ENCODE measurements at places on chromosomes 12 and 14.

- DNase-seq, result no peak
Measured at GRCh38 chr12:116024769-116025168, 252.7 kb downstream of the MED13L start.

DNA sequence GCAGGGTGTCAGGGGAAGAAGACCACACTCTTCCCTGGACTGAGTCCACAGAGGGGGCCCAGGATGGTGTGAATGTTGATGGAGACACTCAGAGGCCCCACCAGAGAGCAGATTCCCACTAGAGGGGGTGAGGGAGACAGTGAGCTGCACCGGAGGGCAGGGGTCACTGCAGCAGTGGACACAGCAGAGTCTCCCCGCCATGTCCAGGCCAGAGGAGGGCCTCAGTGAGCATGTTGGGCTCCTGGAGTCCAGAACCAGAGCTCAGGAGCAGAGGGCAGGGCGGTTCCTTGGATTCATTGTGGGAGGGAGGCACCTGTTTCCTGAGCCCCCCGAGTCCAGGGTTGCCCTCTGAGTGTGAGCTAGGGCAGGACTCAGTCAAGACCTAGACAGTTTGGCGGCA is 1.8 kb upstream of the KRT82 start:
- DNase-seq, result no peak

DNA sequence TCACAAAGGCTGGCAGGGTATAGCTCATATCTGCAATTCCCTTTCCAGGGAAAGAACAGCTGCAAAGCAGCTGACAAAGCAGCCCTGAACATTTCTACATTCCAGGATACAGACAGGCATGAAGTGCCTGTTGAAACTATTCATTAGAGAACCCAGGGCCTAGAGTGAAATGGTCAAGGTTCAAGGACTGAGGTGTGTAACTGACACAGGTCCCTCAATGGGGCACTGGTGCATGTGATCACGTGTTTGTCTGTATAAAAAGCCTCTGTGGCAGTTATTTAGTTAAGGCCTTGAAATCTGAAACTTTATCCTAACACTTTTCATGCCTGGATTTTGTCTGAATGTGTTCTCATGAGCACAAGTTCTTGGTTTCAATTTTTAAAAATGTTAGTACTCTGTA is 47.1 kb downstream of the GIT2 start:
- DNase-seq, result no peak

DNA sequence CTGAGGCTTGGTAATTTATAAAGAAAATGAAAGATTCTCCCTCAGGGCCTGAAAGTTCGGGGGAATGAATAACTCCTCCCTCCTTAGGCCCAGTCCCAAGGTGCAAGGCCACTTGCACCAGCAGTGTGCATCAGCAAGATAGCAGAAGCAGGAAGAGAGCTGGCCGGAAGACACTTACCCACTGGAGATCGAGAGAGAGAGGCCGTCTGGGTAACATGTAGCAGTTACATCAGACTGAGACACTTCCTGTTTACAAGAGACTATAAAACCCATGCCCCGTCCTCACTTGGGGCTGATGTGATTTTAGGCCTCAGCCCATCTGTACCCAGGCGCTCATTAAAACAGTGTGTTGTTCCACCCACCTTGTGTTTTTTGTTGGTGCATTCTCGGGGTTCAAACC is 85.2 kb downstream of the TMTC3 start:
- DNase-seq, result no peak

- DNase-seq, result no peak
Measured at GRCh38 chr14:74979029-74979428, 23.6 kb upstream of the PGF start.

- no peak for DNase-seq
Measured at GRCh38 chr12:56028511-56029165, 7.8 kb downstream of the IKZF4 start.

DNA sequence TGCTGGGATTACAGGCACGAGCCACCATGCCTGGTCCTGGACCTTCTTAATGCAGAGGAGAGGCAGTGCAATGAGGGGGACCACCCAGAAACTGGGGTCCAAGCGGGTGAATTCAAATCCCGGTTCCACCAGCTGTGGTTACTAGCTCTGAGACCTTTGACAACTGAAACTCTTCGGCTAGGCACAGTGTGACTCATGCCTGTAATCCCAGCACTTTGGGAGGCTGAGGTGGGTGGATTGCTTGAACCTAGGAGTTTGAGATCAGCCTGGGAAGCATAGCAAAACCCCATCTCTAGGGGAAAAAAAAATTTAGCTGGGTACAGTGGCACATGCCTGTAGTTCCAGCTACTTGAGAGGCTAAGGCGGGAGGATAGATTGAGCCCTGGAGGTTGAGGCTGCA is 5.0 kb upstream of the CD4 start:
- no peak for DNase-seq

- no peak for DNase-seq
Measured at GRCh38 chr14:51582437-51582836, 69.3 kb upstream of the FRMD6 start.

- DNase-seq, result no peak
Measured at GRCh38 chr14:70029296-70030132, 150.3 kb downstream of the SMOC1 start.

GRCh38 chr12:15520844-15521243 is 198.5 kb downstream of the PTPRO start:
- no peak for DNase-seq

DNA sequence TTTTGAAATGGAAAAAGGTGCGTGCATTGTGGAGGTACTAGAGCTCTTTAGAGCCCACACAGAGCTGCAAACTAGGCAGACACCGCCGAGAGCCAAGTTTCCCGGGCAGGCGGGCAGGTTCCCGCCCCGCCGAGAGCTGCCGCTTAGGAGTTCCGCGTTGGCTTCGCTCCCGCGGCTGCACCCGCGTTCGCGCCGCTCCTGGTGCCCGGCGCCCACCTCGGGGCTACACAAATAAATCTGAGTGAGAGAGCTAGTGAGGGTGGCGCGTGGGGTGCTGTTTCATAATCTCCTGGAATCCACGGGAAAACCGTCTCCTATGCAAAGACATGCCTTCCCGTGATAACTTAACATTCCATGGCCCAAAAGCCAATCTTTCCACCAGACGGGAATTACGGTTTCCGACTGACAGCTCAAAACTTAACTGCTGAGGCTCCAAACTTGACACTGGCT is 645 bp downstream of the KITLG start:
- DNase-seq, result no peak

Measured in CD4-positive, alpha-beta T cell treated with Interleukin-21 for 1 hour (primary cell).